ENCODE measurements at places on chromosomes 16 and 17. TPM values are rescaled to one million over a fixed set of nuclear protein-coding genes. Genes with fewer than 3 reads are reported as not detected.

- no peak for DNase-seq
Observed at GRCh38 chr17:22454070-22454999, 762.0 kb downstream of the KCNJ18 start.

DNA sequence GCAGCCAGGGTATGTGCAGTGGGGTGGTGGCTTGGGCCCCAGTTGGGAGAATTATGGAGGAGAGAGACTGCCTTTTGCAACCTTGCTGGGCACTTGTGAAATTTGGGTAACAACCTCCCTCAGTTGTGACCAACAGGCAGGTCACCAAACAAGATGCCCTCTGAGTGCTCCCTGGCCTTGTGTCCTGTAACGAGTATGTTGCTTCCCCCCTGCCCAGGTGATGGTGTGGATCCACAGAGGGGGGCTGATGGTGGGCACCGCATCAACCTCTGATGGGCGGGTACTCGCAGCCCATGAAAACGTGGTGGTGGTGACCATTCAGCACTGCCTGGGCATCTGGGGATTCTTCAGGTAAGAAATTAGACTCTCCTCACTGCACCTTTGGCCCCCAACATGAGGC lies 74.3 kb downstream of the SLC6A2 start:
- no peak for DNase-seq

- no peak for DNase-seq
Observed at GRCh38 chr17:6476810-6477179, 32.5 kb downstream of the PIMREG start.

DNA sequence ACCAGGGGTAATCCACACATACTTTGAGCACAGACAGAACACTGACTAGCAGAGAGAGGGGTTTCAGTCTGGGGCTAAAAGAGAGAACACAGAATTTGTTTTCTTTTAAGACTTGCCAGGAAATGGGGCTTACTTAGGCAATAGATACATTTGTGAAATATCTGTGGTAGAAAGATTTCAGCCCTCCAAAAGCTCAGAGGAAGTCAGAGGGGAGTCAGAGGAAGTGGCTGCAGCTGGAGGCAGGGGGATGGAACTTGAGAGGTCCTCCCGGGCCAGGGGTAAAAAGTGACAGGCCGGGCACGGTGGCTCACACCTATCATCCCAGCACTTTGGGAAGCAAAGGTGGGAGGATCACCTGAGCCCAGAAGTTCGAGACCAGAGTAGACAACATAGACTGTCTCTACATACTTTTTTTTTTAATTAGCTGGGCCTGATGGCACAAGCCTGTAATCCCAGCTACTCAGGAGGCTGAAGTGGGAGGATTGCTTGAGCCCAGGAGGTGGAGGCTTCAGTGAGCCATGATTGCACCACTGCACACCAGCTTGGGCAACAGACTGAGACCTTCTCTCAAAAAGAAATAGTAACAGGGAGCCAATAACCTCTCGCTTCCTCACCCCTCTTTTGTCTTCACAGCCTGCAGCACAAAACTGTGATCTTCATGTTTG lies 49.9 kb downstream of the NLRC5 start:
- peak; percentile 44 for DNase-seq

- DNase-seq, result no peak
Observed at GRCh38 chr16:89691231-89691985, 4.9 kb downstream of the CDK10 start.

DNA sequence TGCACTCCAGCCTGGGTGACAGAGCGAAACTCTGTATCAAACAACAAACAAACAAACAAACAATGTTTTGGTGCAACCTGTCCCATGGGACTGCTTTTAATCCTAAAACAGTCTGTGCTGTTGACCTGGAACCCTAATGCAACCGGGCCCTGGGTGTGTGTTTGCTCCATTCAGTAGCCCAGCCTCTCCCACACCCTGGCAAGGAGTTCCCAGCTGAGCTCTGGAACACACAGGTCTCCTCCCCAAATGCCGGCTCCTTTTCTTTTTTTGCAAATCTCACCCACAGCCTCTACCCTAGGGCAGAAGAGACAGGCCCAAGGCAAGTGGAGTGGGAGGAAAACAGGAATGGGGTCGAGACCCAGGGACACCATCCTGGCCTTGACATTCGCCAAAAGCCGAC lies 29.8 kb upstream of the RASD1 start:
- DNase-seq, result no peak

DNA sequence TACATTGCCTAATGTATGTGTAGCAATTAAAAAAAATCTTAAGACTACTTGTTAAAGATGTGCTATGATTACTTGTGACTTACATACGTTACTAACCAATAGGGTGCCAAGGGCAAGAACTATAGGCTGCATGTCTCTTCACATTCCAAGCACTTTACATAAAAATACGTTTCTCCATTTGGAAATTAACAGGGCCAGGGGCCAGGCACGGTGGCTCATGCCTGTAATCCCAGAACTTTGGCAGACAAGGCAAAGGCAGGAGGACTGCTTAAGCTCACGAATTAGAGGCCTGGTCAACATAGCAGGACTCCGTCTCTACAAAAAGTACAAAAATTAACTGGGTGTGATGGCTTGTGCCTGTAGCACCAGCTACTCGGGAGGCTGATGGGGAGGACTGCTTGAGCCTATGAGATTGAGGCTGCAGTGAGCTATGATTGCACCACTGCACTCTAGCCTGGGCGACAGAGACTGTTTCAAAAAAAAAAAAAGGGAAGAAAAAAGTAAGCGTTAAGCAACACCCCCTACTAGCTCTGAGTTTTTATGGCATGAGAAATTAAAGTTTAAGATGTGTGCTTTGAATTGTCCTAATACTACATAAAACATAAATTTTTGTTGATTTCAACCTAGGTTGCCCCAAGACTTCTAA lies 12.3 kb downstream of the PSMD12 start:
- no peak for DNase-seq

GRCh38 chr17:17070931-17071330 lies 28.7 kb downstream of the MPRIP start:
- no peak for DNase-seq

DNA sequence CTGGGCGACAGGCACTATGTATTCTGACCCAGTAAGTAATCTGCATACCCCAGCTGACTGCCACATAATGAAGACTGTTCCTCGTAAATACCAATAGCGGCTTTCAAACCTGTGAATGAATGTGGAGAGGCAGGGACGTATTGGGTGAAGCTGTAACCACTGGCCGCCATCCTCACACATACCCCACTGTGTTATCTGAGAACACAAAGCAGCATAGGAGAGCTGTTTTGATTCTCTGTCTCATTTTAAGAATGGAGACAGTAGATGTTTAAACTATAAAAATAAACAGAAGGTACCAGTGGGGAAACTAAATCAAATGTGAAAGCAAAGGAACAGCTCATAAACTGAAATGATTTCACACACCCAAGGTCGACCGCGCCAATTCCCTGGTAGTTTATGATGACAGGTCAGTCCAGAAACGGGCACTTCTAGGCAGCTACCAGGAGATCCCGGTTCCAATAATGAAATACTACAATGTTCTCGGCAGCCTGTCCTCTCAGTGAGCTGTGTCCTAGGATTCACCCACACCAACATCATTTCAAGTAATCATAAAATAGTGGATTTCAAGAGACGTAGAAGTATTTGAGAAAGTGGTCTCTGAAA lies 109.7 kb downstream of the ADCY9 start:
- no peak for DNase-seq

DNA sequence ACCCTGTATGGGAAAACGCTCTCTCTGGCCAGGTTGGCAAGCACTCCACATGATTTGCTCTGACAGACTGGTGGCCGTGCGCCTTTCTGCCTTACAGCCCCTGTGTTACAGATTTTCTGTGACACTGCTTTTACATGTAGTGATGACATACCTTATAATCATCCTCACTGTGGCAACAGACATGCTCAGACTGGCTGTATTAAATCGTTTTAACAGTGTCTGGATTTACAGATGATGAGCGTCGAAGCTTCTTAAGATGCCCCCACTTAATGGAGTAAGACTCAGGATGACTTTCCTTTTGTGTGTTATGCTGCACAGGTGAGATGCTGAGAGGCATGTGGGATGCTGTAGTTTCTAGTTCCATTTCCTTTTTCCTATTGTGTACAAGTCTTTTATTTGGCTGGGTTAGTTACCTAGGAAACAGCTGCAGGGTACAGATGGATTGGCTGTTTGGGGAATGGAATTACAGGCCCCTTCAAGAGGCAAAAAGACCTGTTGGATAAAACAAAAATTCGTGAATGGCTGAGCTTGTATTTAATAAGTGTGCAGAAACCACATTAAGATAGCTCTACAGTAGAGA lies 20.9 kb upstream of the VWA3A start:
- DNase-seq, result no peak

DNA sequence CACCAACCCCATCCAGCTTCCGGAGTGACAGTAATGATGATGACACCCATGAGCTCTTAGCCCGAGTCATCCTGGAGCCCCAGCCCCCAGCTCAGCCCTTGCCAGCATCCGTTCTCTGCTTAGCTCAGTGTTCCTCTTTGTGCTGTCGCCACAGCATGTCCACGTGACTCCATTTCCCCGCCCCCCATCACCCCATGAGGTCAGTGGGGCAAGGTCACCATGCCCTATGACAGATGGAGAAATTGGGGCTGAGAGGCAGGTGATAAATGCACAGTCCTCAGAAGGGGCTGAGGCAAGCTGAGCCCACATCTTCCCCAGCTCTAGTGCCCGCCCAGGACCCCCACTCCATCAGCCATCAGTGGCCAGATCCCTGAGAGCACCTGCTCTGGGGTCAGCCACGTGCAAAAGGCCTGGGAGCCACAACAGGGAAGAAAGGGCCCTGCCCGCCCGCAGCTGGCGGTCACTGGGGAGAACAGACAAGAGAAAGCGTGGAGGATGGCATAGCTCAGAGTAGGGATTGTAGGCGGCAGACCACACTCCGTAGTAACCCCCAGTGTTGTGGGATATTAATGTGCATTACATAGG lies 17.1 kb downstream of the ITGB4 start:
- no peak for DNase-seq

GRCh38 chr16:24409045-24409444 lies 130.3 kb upstream of the RBBP6 start:
- no peak for DNase-seq

DNA sequence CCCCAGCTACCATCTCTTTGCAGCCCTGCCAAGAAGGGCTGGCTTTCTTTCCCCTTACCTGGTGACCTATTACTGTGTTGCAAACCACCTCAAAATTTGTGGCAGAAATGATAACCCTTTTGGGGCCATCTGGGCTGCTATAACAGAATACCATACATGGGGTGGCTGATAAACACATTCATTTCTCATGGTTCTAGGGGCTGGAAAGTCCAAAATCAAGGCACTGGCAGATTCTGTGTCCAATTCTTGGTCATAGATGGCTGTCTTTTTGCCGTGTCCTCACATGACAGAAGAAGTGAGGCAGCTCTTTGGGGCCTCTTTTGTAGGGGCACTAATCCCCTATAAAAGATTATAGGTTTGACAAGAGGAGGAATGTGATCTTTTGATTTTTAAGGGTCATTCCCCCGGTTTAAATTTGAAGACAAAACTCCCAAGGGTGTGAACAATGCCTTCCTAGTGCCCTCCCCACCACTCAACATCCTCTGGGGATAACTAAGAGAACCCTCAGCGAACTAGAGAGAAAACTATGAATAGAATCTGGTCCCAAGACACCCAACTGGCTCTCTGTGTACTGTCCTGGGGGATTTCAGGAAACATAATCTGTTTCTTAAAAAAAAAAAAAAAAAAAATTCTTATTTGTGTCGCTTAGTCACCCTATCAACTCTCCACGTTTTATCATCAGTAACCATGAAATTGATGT lies 1.7 kb upstream of the METTL22 start:
- no peak for DNase-seq

- DNase-seq, result no peak
Observed at GRCh38 chr16:88356124-88356726, 26.5 kb upstream of the ZNF469 start.

DNA sequence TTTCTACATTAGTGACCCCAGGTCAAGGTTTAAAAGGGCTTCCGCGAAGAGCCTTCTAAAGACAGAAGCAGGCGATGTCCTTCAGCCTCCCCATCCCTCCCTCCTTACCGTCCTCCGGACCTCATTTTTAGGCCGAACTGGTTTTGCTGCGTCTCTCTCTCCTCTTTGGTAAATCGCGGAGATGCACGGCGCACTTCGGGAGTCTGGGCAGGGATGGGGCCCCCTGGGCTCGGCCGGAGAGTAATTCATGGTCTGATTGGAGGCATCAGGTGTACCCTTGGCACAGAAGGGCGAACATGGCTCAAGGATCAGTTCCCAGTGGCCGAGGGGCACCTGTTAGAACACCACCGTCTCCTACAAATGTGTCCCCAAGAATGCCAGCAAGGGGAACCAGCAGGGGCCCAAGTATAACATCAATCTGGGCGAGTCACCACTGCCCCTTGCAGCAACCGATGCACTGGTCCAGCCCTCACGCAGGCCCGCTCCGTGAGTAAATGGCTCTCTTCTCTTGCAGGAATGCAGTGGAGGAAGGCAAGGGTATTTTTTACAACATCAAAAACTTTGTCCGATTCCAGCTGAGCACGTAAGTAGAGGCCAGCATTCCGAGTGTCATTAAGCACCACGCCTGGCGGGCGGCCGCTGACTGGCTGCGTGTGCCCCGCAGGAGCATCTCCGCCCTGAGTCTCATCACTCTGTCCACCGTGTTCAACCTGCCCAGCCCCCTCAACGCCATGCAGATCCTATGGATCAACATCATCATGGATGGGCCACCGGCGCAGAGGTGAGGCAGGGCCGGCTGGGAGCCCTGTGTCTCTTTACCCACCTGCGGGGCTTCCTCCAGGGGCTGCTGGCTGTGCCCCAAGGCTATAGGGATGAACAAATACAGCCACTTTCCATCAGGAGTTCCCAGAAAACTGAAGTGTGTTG lies 45.6 kb downstream of the MEAK7 start:
- DNase-seq, result no peak

GRCh38 chr16:11079652-11080187 lies 135.4 kb downstream of the CLEC16A start:
- DNase-seq, result no peak

- DNase-seq, result no peak
Observed at GRCh38 chr16:6749698-6750097, 582.9 kb upstream of the RBFOX1 start.

- DNase-seq, result no peak
Observed at GRCh38 chr17:50920891-50921586, 54.9 kb upstream of the TOB1 start.

- peak; percentile 92 for DNase-seq
Observed at GRCh38 chr16:49776085-49776595, 79.8 kb downstream of the ZNF423 start.

- DNase-seq, result no peak
Observed at GRCh38 chr17:82772026-82772425, 20.2 kb downstream of the TBCD start.

- no peak for DNase-seq
Observed at GRCh38 chr16:51150888-51151320, at the start of gene SALL1. SALL1 (minus strand) TSS chr16:51151270; CDS start chr16:51151241, 29 bp downstream.

AATK gene
- total RNA-seq, result 24.2 TPM

REXO5 gene
- total RNA-seq, result 12.6 TPM

C17orf107 gene
- 0.20 TPM for total RNA-seq

IL17C gene
- total RNA-seq, result not detected

THUMPD1 gene
- total RNA-seq, result 66.1 TPM

KIF18B gene
- total RNA-seq, result 36.3 TPM

CNTNAP1 gene
- total RNA-seq, result 5.0 TPM

All from SJCRH30 (cell line).